Activated naive CD8-positive, alpha-beta T cell treated with anti-CD3 and anti-CD28 coated beads for 36 hours (primary cell): ENCODE measurements at places on chromosomes 7 and 10.

GRCh38 chr10:359762-360161 is 224.5 kb downstream of the ZMYND11 start:
- DNase-seq, result no peak

DNA sequence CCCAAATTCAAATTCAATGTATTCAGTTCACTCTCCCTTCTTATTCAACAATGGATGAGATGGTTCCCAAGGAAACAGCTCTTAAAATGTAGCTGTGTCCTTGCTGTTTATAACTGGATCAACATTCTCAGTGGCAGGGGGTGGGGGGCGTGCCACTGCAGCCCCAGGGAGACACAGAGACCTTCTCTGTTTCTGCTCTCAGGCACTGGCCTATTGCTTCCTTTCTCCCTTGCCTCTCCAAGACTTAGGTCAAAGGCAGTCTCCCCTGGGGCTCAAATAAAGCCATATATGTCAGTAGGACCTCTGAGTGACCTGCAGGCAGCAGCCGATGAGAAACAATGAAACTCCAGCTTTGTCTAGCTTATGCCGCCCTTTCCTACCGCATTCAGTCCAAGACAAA is 20.7 kb downstream of the VSTM4 start:
- no peak for DNase-seq

DNA sequence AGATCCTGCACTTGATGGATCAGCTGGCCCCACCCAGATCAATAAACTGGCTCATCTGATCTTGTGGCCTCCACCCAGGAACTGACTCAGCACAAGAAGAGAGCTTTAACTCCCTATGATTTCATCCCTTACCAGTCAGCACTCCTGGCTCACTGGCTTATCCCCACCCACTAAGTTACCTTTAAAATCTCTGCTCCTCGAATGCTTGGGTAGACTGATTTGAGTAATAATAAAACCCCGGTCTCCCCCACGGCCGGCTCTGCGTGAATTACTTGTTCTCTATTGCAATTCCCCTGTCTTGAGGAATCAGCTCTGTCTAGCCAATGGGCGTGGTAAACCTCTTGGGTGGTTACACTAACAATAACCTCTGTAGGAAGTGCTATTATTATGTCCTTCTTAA is 83.7 kb downstream of the MBL2 start:
- no peak for DNase-seq

GRCh38 chr10:93030409-93030808 is 30.2 kb upstream of the CYP26C1 start:
- DNase-seq, result no peak

GRCh38 chr7:83782628-83783027 is 133.7 kb upstream of the SEMA3E start:
- no peak for DNase-seq

DNA sequence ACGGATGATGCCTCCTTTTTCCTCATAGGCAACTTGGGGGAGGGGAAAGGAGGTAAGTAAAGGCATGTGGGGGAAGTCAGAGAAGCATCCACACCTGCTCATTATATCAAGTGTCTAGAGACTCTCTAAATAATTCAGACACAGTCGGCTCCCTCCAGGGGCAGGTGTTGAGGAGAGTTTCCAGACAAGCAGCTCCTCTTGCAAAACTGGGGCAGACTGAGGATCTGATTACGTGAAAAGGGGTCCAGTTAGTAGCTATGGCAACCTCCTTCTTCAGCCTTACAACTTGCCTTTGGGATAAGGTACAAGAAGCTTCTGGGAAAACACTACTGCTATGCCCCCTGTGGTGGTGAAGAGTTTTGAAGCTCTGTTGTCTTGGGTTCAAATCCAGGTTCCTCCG is 39.0 kb upstream of the SORBS1 start:
- DNase-seq, result no peak

- no peak for DNase-seq
Measured at GRCh38 chr7:148434181-148434757, 156.3 kb upstream of the C7orf33 start.

DNA sequence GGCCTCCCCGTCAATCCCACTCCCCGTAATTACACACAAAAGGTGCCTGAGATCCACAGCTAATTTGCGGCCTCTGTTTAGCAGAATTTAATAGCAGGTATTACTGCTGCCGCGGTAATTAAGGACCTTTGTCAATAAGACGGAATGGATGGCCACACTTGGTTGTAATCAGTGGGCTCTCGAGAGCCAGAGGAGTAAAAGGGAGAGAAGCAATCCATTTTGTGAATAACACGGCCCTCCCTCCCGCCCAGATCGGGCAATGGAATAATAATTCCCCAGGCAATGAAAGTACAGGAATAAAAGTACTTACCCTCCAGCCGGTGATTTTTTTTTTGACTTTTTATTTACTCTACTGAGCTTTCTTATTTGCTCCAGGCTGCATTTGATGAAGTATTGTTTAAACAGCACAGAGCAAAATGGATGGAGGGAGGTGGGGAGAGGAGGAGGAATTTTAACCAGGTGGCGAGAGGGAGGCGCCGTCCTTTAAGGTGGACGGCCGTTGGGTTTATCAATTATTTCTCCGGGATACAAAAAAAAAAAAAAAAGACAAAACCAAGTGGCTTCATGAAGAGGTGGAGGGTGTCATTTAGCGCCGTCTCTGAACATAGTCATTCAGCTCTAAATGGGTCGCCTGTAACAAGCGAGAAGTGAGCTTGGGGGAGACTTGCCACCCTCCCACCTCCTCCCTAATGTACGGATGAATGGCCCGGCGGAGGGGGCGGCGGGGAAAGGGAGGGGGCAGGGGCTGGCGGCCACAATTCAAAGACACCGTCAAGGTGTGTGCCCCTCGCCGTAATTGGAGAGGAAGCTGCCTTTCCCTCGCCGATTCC is 120.3 kb downstream of the BUB3 start:
- DNase-seq, result no peak

GRCh38 chr10:114652402-114653368 is 5.4 kb downstream of the ABLIM1 start:
- no peak for DNase-seq

DNA sequence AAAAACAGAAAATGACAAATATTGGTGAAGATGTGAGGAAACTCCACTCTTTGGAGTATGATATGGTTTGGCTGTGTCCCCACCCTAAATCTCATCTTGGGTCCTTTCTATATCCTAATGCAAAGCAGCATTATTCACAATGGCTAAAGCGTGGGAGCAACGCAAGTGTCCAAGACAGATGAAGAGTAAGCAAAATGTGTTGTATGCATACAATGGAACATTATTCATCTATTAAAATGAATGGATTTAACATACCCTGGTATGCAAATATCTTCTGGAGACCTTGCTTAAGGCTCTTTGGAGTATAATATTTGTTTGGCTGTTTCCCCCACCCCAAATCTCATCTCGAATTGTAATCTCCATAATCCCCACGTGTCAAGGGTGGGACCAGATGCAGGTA is 839.8 kb upstream of the POM121L12 start:
- DNase-seq, result no peak

- DNase-seq, result no peak
Measured at GRCh38 chr7:45543473-45543872, 30.7 kb upstream of the ADCY1 start.

- peak; percentile 32 for DNase-seq
Measured at GRCh38 chr7:28296571-28297483, 115.5 kb upstream of the CREB5 start.

DNA sequence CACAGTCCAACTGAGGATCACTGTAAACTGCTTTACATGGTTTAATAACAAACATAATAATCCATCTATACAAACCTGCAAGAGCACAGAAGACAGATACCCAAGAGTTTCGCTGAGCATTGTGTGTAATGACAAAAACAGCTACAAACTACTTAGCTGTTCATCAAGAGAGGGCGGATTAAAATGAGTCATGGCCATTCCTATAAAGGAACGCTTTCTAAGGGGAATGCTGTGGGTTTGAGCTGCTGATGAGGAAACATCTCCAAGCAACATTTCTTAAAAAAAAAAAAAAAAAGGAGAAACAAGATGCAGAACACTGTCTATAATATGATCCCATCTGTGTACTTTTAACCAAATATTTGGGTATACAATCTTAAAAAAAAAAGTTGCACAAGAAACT is 33.8 kb downstream of the VOPP1 start:
- no peak for DNase-seq

- no peak for DNase-seq
Measured at GRCh38 chr7:25770235-25770634, 381.8 kb upstream of the NFE2L3 start.

GRCh38 chr7:87934699-87935383 is 790 bp downstream of the ADAM22 start:
- DNase-seq, result peak; percentile 34

- no peak for DNase-seq
Measured at GRCh38 chr10:52019656-52020055, 294.4 kb upstream of the DKK1 start.

DNA sequence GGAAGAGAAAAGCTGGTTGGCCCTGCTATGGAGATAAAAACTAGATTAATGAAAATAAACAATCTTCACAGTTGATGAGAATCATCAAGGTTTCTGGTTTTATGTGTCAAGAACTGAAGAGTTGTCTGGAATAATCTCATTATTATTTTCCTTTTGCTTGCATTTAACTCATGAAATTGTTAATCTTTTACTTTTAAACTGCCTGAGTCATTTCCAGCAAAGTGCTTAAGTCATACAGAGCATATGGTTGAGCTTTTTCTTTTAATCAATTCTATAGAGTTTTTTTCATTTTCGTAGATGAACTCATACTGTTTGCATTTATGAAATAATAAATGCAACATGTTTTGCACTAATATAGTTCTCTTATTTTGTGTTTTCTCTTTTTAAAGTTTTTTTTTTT is 747.9 kb downstream of the NXPH1 start:
- no peak for DNase-seq

- DNase-seq, result no peak
Measured at GRCh38 chr10:86170255-86171108, 196.1 kb downstream of the GRID1 start.
